Mesothelial cell of epicardium (in vitro differentiated cells): ENCODE measurements at places on chromosomes 1 and 21. TPM values are rescaled to one million over a fixed set of nuclear protein-coding genes. Genes with fewer than 3 reads are reported as not detected.

- no peak for DNase-seq
These were observed 9.8 kb downstream of the CACYBP start for GRCh38 chr1:175009532-175009931.

- DNase-seq, result no peak
These were observed 31.0 kb downstream of the CC2D1B start for GRCh38 chr1:52334906-52335528.

GRCh38 chr21:44299085-44299457 lies 782 bp upstream of the PFKL start:
- DNase-seq, result no peak

GRCh38 chr1:69175053-69175452 lies 392.7 kb upstream of the LRRC7 start:
- no peak for DNase-seq

GRCh38 chr1:89995598-89996449 lies 914 bp downstream of the ZNF326 start:
- DNase-seq, result no peak

- DNase-seq, result no peak
These were observed 9.0 kb downstream of the YTHDF2 start for GRCh38 chr1:28745653-28746173.

GRCh38 chr1:53153752-53154151 lies 11.3 kb upstream of the SLC1A7 start:
- no peak for DNase-seq

GRCh38 chr1:168560370-168560769 lies 16.0 kb upstream of the XCL1 start:
- DNase-seq, result no peak

DNA sequence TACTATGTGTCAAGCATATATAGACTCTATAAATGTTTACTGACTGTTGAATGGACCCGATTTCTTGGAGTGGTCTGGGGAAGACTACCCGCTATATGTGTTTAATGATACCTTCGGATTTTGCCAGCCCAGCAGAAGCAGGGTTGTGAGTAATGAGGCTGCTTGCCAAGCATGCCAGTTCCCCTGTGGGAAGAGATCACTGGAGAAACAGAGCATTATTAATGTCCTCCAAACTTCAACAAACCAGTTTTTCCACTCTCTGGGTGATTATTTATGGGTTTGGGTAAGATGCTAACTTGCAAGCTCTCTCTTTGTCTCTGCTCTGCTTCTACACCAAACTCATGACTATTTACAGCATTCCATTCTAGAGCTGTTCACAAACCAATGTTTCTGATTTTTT lies 25.1 kb upstream of the PHGDH start:
- DNase-seq, result no peak

- DNase-seq, result no peak
These were observed 4.5 kb upstream of the ERVH48-1 start for GRCh38 chr21:42929969-42930368.

DNA sequence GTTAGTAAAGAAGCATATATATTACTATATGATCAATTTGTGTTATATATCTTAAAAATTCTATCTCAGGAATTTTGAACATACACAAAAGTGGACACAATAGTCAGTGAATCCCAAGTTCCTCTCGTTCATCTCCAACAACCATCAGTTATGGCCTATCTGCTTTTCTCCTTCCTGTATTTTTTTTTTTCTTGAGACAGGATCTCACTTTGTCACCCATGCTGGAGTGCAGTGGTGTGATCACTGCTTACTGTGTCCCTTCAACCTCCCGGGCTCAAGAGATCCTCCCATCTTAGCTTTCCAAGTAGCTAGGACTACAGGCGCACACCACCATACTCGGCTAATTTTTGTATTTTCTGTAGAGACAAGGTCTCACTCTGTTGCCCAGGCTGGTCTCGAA lies 9.4 kb downstream of the SPEN start:
- DNase-seq, result no peak

- DNase-seq, result no peak
These were observed 3.7 kb downstream of the ADAMTS4 start for GRCh38 chr1:161195171-161195570.

DNA sequence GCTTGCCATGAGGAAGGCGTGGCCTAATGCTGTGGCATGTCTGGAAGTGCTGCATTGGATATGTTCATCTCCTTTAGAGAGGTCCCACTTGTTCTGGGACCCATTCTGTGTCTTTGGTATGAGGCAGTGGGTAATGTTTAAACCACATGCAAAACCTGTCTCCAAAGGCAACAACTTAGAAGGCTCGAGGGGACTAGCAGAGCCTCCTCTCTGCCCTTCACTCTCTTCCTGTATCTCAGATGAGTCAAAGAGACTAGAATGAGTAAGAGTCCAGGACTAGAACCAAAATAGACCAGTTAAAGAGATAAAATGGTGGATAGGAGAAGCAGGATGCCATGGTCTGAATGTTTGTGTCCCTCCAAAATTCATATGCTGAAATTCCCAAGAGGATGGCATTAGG lies 220.8 kb upstream of the KIAA0040 start:
- no peak for DNase-seq

- DNase-seq, result no peak
These were observed 79.5 kb upstream of the DNAJC6 start for GRCh38 chr1:65229754-65230339.

DNA sequence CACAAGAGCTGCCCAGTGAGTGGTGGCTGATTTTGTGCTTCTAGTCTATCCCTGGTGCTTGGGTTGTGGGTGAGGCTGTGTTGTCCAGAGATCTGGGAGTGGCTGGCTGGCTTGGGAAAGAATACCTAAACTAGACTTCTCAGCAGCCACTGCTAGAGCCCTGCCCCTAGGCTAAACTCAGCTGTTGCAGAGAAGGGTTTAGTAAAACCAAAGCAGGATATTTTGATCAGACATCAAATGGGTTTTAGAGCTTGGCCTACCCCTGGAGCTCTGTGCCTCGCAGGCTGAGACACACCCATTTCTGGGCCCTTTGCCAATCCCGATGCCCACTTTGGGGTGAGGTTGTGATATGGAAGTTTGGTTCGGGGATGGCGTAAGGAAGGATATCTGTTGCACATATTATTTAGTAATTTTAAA lies 88.5 kb downstream of the UCK2 start:
- no peak for DNase-seq

DNA sequence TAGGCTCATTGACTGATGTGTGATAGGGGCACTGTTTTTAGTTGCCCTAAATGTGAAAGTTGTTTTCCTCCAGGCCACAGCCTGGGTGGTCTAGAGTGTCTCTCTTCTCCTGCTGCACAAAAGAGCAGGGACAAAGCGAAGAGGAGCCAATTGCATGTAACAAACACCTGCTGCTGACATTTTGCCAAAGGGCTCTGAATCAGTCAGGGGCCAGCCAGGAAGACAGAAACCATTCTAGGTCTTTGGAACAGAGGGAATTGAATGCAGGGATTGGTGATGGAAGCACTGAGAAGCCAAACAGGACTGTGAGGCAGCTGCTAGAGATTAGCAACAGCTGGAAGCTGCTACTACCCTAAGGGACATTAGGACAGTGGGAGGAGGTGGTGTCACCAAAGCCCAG lies 185.3 kb upstream of the POU3F1 start:
- no peak for DNase-seq

DNA sequence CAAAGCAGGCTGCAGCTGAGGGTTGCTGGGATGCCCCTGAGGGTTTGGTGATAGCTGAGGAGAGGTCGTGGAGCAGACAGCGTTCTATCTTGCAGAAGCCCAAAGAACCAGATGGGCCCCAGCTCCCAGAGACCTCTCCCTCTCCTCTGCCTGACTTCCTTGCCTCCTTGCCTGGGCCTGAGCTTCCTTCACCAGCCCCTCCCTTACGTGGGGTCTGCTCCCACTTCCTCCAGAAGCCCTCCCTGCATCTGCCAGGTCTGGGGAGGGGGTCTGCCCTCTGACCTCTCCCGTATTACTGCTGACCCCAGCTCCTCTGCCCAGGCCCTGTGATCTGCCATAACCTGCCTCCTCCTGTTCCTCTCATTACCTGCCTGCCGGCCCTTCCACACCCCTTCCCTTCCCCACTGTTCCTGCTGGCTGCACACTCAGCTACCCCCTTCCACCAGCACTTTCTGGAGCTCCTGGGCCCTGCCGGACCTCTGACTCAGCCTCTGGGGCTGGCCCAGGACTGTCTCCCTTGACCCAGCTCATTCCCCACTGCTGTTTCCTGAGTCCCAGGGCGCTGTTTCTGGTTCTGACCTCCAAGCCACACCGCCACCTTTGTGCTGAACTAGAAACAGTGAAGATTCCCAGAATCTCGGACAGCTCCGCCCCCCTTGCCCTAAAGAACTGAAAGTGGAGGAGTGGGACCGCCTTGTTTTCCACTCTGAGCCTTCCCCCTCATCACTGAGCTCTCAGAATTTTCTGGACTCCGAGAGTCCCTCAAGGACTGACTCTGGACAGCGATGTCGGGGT lies 237.7 kb upstream of the C1orf174 start:
- DNase-seq, result no peak

GRCh38 chr1:200610846-200611245 lies 9.7 kb downstream of the KIF14 start:
- DNase-seq, result no peak

DNA sequence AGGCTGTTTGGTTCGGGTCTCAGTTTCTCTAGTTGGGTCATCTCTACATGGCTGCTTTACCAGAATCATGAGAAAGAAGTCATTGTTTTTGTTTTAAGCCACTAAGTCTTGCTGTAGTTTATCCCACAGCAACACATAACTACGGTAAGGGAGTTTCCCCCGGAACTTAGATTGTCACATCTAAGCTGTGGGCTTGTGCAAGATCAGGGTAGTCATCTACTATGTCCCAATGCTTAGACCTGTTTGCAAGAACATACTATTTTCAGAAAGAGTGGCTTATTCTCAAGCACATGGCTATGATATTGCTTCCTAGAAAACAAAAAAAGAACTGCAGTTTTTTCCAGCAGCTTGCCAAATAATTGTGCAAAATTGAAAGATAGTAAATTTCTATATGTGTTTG lies 18.0 kb upstream of the OLIG2 start:
- DNase-seq, result no peak

GRCh38 chr1:205356440-205357139 lies at the start of gene KLHDC8A:
Gene KLHDC8A, minus strand, starts transcription at chr1:205356922. Its CDS starts 13,318 bp downstream, at chr1:205343604.
- no peak for DNase-seq

DNA sequence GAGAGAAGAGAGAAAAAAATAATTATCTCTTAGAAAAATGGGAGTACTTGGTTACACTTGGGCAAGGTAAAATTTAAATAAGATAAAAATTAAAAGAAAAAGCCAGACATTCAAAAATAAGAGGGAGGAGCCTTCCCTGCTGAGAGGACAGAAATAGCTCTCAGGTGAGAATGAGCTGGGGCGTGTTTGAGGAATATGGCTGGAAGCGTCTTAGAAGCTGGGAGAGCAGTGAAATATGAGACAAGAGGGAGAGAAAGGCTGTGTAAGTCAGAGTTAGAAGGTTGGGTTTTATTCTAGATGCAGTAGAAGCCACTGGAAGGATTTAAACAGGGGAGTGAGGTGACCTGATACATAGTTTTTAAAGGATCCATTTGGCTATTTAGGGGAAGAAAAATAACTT lies 154.2 kb upstream of the L1TD1 start:
- DNase-seq, result no peak

DNA sequence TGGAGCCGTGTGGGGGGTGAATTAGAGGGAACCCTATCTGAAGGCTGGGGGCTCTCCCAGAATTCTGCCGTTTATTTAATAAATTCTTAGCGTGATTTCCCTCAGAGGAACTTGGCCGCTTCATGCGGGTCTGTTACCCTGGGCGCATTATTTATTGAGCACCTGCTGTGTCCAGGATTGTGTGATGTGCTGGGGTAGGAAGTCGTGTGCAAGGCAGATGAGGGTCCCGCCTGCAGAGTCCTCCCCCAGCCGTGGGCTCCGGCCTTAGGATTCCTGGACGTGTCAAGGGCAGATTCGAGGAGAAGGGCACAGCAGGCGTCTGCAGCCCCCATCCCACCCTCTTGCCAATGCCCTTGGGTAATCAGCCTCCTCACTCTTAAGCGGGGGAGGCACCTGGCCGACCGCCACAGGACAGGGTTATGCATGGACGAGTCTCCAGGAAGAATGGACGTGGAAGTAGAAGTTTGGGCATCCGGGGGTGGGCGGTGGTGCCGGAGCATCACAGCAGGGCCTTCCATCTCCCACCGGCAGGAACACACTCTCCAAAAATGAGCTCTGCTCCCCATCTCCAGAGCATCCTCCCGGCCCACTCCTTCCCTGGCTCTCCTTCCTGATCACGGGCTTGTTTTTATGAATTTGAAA lies 233.3 kb upstream of the C1orf174 start:
- no peak for DNase-seq

DNA sequence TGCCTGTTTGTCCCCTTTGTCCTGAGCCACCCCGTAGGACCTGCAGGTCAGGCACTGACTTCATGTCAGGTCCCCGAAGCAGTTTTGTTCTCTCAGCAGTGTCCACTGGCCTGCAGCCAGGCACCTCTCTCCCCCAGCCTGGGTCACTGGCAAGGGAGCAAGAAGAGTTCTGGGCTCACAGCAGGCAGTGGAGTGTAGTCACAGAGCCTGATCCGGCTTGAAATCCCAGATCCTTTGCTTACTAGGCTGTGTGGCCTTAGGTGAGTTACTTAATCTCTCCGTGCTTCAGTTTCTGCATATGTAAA lies 34.2 kb downstream of the L1TD1 start:
- no peak for DNase-seq

GRCh38 chr1:233505130-233505529 lies 108.8 kb upstream of the KCNK1 start:
- no peak for DNase-seq

DNA sequence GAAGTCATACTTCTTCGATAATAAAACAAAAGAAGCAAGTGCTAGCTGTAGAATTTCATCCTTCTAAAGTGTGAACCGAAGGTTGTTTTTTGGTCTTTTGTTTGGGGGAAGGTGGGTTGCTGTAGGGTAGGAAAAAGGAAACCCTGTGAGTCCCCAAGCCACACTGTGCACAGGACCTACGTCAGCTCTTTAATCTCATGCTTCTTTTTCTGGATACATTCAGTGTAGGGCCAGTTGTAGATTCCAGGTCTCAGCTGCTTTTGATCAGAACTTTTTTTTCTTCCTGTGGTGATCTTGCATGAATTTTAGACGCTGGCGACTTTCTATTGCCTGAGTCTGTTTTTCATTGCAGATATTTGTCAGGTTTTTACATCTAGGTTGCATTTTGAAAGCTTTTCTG lies 40.2 kb downstream of the BCL9 start:
- no peak for DNase-seq

- no peak for DNase-seq
These were observed 1.3 kb upstream of the MYOC start for GRCh38 chr1:171653796-171654195.

Gene KCNQ4
- 0.78 to 0.97 TPM (median 0.79 TPM) in 3 replicates for total RNA-seq

Gene F5
- total RNA-seq, result 32.2 to 43.5 TPM (median 38.6 TPM) in 3 replicates

Gene MCOLN3
- total RNA-seq, result 6.5 to 7.6 TPM (median 7.1 TPM) in 3 replicates

Gene ADAM30
- total RNA-seq, result 0.07 TPM in 1 of 3 replicates, not detected in the others

Gene CD52
- 1.1 to 1.9 TPM (median 1.6 TPM) in 3 replicates for total RNA-seq

Gene DDX20
- total RNA-seq, result 13.7 to 16.5 TPM (median 14.2 TPM) in 3 replicates

Gene HENMT1
- total RNA-seq, result 6.7 to 8.5 TPM (median 6.7 TPM) in 3 replicates

Gene ENSA
- total RNA-seq, result 115 to 117 TPM (median 117 TPM) in 3 replicates

Gene AADACL3
- total RNA-seq, result not detected in 3 replicates

Gene SELL
- 1.4 to 2.5 TPM (median 2.4 TPM) in 3 replicates for total RNA-seq

Gene SAMD13
- 3.6 to 4.5 TPM (median 3.9 TPM) in 3 replicates for total RNA-seq

Gene PEA15
- 37.4 to 42.1 TPM (median 41.2 TPM) in 3 replicates for total RNA-seq

Gene RAB25
- total RNA-seq, result 51.1 to 52.6 TPM (median 51.2 TPM) in 3 replicates

Gene BARHL2
- total RNA-seq, result not detected in 3 replicates

Gene NUF2
- total RNA-seq, result 13.6 to 15.4 TPM (median 14.9 TPM) in 3 replicates
